Amygdala (tissue), 56 donors: ENCODE measurements at places on chromosomes 6 and 20.

DNA sequence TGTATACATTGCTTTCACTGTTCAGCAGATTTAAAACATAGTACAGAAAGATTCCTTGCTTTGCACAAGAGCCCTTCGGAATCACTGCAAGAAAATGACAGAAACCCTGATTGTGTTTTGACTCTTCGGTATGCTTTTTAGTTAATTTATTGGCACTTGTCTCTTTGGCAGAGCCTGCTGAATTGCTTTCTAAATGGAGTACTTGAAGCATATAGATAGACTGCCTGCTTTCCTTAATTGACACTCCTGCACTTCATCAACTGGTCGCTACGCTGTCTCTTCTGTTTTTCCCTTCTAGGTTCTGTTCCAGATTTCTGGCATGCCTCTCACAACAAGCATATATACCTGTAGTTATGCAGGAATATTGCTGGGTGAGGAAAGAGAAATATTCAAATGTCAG is 22.4 kb upstream of the RBM24 start:
- DNase-seq: no peak

DNA sequence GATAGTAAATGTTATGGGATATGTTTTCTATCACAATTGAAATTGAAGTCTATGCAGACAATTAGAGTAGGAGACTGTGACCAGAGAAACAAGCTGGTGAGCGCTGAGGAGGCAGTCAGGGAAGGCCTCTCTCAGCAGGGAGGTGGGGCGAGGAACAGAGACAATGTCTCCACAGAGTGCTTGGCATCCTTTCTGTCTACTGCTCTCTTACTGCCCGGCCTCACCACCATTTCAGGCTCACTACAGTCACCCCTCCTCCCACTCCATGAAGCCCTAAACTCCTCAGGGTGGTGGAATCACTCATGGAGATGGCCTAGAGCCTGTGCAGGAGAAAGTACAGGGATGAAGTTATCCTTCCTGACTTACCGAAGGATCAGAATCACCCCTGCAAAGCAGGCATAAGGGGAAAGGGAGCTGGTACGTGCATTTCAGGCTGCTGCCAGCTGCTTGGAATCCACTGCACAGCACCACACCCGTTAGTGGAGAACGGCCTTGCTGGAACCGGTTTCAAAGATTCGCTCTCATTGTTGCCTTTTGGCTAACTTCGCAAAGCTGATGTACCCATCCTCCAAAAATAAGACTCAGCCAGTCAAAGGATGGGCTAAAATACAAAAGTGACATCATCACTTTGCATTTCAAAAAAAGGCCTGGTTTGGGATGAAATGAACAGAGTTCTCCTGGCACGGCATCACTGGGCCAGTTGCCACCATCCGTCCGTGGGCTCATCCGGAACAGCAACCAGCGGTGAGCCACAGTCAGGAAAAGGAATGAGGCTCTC is 67.3 kb downstream of the SLC22A23 start:
- DNase-seq: no peak

DNA sequence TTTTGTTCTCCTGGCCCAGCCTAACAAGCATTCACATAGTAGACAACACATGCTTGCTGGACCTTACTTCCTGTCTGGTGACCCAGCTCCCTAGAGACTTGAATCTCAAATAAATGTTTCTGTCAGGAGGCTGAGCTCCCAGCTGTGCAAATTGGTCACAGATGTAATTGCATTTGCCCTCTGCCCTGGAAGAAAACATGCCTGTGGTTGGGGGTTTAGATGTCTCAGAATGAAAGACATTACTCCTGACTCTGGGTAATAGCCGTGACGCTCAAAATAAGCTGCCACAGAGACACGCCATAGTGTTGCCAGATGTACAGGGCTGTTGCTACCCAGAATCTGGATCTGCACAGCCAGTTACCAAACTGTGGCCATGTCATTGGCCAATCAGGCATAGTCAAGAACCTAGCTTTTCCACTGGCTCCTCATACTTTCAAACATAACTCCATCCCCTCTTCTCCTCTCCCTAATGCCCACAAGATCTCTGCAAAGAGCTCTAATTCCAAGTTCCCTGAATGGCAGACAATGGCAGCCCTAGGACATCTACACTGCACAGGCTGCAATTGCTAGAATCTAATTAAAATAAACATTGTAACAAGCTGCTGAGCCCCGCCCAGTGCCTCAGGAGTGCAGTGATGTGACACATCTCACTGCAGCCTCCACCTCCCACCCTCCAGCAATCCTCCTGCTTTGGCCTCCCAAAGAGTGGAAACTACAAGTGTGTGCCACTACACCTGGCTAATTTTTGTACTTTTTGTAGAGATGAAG is 32.8 kb upstream of the GMPR start:
- no peak for DNase-seq

- DNase-seq: no peak
These were observed 7.7 kb downstream of the HBS1L start for GRCh38 chr6:135046912-135047311.

GRCh38 chr20:19428324-19428723 is 215.9 kb downstream of the SLC24A3 start:
- no peak for DNase-seq

- peak; percentile 11 for DNase-seq
These were observed 51.7 kb downstream of the PDE10A start for GRCh38 chr6:165611294-165611693.

GRCh38 chr6:14597090-14597489 is 479.5 kb downstream of the CD83 start:
- DNase-seq: no peak

DNA sequence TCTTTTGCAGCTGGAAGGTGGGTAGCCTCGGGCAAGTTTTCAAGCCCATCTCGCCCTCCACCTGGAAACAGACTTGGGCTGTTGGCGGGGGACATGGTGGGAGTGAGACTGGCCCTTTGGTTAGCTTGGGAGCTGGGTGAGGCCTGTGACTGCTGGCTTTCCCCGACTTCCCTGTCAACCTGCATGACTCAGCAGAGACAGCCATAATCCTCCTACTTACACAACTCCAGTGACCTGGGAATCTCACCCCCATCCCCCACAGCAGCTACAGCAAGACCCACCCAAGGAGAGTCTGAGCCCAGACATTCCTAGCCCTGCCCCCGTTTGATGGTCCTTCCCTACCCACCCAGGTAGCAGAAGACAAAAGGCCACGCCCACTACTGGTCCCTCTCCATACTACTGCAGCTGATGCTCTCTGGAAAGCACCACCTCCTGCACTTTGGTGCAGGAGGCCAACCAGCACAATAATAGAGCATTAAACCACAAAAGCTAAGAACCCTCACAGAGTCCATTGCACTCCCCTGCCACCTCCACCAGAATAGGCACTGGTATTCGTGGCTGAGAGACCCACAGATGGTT is 188.4 kb downstream of the TRDN start:
- no peak for DNase-seq
